Occipital lobe (tissue), 3 donors: ENCODE measurements at places on chromosomes 5 and 9. TPM values are rescaled to one million over a fixed set of nuclear protein-coding genes. Genes with fewer than 3 reads are reported as not detected.

GRCh38 chr5:65919773-65920172, 6.6 kb upstream of the ERBIN start:
- no peak for DNase-seq

- DNase-seq = no peak
Observed at GRCh38 chr9:131636593-131636992, 91.3 kb downstream of the PRRT1B start.

DNA sequence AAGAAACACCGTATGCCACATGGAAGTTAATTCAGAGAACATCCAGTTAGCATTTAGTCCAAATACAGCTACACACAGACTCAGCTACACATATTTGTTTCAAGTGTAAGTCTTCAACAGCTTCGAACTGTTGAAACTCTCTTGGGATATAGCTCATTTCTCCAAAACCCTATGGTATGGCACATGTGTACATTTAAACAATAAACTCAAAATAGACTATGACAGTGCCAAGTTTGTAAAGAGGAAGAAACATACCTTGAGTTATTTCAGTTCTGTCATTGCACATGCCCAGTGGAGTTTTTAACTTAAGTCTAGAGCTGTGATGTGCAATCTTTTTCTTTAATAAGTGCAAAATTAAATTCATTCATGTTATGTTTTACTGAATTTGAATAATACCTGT, 155.1 kb upstream of the RAI14 start:
- DNase-seq = no peak

The ALDH7A1 gene
- 34.3 TPM for total RNA-seq

DNA sequence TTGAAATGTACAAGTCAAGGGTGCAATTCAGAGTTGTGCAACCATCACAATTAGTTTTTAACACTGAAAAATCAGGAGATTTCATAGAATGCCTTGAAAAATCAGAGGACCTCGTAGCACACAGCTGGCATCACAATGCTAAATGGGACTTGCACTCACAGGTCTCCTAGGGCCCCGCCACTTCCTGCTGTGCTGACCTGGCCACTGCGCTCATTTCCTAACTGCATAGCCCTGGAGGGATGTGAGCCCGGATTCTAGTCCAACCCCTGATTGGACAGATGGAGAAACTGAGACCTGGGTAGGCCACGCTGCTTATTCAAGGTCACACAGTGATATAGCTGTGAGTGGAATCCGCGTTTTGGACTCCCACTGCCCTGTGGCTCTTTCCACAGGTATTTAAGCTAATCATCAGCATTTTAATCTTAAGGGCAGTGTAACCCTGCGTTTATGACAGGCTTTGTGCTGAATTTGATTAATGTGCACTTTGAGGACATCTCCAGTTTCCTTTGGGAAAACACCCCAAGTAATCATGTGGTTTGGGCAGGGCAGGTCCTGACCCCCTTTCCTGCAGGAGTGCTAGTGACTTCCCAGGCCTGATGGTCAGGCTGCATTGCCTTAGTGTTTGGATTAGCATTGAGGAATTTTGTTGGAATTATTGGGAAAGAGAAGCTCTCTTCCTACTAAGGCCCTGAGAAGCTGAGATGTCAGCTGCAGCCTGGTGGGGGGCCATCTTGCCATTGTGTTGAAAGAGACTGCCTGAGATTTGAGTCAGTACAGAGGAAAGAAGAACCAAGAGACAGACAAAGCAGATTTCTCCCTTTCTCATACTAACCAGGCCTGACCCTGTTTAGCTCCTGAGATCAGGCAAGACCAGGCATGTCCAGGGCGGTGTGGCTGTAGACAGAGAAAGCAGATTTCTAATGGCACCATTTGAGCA, 36.2 kb downstream of the STC2 start:
- no peak for DNase-seq

GRCh38 chr5:159100025-159100781, 487 bp upstream of the EBF1 start:
- peak; percentile 62 for DNase-seq

GRCh38 chr5:135578685-135579341, at the start of gene CXCL14:
Gene CXCL14 (minus strand): TSS chr5:135578991. CDS start chr5:135578778, 213 bp downstream.
- DNase-seq = peak; percentile 52

- DNase-seq = no peak
Observed at GRCh38 chr5:157714596-157714864, 16.7 kb upstream of the THG1L start.

The FCN2 gene
- not detected for total RNA-seq

The SPATA31A3 gene
- total RNA-seq = not detected

DNA sequence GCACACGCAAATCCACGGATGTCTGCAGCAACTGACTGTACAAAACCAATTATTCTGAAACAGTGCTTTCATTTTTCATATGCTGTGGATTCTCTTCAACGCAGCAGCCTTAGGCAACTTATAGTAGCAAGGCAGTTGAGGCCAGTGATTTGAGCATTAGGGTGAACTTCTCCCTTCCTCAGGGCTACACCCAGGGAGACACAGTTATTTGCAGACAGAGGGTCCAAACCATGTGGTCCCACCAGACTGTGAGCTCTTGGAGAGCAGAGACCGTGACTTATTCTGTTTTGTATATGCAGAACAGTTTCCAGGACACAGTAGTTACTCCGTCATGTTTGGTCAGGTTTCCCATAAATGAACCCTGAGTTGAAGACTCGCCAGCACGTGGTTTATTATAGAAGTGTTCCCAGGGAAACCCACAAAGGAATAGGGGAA, 19.0 kb upstream of the WHRN start:
- no peak for DNase-seq

DNA sequence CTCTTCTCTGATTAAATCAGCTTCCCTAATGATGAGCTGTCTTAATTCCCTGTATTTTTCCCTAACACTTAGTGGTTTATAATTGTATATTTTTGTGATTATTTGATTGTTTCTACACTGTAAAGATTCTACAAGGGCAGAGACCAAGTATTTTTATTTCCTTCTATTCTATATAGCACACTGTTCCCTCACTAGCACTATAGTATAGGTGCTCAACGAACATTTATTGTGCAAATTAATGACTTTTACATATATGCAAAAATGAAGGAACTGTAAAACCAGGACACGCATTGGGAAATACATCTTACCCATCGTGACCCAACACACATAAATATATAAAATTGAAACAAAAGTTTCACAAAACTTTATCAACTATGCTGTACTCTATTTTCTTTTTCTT, 7.6 kb downstream of the KDM4C start:
- DNase-seq = no peak

The SLC6A18 gene
- not detected for total RNA-seq

- DNase-seq = no peak
Observed at GRCh38 chr9:135079018-135079417, 8.4 kb upstream of the OLFM1 start.

DNA sequence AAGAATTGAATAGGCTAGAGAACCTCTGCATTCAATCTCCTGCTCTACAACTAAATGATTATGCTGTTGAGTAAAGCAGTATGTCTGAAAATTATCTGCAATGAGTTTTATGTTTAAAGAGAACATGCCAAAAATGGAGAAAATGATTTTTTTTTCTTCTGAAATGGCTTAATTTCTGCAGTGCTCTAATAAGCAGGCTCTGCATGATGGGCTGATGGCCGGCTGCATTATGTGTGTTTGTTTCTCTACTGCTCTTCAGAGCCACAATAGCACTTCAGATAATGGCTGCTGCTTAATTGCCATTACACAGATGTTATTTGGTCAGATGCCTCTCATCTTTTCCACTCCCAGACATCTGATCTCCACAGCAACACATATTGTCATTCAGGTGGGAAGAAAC, 286.4 kb upstream of the DMAC1 start:
- DNase-seq = no peak

GRCh38 chr5:151707567-151707966, 20.9 kb upstream of the SPARC start:
- no peak for DNase-seq

The TXNDC8 gene
- total RNA-seq = not detected

- no peak for DNase-seq
Observed at GRCh38 chr9:34545497-34545896, 22.7 kb upstream of the ENHO start.

DNA sequence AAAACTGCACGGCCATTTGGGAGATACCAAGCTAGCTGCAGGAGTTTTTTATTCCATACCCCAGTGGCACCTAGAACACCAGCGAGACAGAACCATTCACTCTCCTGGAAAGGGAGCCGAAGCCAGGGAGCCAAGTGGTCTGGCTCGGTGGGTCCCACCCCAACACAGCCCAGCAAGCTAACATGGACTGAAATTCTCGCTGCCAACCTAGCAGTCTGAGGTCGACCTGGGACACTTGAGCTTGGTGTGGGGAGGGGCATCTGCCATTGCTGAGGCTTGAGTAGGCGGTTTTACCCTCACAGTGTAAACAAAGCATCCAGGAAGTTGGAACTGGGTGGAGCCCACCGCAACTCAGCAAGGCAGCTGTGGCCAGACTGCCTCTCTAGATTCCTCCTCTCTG, 108.9 kb upstream of the CHD1 start:
- no peak for DNase-seq

DNA sequence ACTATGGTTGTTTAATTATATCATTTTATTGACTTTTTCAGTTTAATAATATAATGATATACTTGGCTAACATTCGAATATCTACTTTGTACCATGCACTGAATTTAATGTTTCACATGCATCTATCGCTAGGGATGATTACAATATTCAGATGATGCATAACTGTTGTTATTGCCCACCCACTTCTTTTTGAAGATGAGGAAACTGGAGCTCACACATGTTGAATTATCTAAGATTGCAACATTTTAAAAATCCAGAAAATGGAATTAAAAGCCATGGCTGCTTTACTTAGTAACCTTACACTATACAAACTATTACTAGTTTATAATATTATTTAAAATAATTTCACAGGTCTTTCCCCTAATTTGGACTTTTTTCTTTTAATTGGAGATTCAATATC, 171.7 kb downstream of the TLR4 start:
- no peak for DNase-seq

DNA sequence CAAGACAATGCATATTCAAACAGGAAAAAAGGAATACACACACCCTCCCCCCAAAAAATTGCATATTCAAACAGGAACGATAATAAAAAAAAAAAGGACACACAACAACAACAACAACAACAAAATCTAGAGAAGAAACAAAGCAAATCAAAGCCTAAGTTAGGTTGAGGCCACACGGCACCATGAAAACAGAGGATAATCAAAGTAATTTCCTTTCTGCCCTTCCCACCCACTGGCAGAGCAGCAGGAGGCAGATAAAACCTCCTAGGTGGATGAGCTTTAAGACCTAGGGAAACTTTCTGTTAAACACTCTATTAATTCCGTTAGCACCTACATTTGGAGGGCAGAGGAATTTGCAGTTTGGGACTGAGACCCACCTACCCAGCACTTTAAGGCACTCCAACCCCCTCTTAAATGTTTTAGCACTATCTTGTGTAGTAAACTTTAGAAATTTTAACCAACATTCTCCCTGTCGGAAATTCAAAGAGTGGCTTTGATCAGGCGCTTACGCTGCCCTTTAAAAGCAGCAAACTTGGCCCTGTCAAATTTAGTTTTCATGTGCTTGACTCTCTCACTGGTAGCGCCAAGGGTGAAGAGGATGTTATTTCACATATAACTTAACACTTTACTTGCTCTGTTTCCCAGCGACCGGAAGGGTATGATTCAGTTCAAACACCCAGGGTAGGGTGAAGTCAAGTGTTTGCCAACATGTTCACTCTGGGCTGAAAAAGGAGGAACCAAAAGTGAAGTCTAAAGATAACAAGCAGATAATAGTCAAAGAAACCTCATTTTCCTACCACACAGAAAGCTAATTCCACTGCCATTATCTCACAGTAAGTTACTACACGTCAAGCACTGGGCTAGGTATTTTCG, 9.2 kb downstream of the ENC1 start:
- no peak for DNase-seq

GRCh38 chr5:148042881-148043280, 20.9 kb upstream of the SPINK5 start:
- no peak for DNase-seq

DNA sequence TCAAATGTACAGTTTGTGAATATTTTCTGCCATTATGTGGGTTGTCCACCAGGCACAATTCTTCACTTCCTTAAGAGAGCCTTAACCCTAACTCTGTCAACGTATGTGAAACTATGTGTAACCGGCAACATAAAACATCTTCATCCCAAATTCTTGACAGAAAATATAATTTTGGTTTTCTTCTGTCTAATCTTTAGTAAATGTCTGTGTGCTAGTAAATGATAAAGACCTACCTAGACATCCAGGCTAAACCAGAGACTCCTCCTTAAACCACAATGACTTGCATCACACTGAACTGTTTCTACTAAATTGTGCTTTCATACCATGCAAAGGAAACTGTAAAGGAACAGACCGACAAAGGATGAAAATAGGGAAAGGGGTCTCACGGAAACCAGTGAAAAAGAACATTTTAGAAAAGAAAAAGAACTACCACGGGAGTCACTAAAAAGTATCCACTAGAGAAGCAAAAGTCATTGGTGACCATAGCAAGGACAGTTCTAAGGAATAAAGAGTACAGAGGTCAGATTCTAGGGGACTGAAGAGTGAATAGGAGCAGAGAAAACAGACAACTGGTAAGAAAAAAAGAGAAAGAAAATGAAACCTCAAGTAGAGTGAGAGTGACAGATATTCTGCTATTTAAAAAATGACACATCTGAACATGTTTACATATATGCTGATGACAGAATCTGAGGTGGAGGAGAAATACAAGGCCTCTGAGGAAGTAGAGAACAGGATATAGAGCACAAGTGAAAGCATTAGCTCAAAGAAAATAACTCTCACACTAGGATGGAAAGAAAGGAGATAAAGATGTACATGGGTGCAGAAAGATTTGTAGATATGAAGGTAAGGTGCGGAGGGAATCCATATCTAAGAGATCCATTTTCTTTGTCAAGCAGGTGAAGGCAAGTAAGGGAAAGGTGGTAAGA, 49.4 kb downstream of the FNIP1 start:
- DNase-seq = no peak

- no peak for DNase-seq
Observed at GRCh38 chr9:35501946-35502345, 12.0 kb downstream of the RUSC2 start.

- no peak for DNase-seq
Observed at GRCh38 chr5:35073160-35073559, 25.4 kb upstream of the AGXT2 start.
